Cardiac muscle cell (in vitro differentiated cells and primary cell): ENCODE measurements at places on chromosomes 4 and X. TPM values are rescaled to one million over a fixed set of nuclear protein-coding genes. Genes with fewer than 3 reads are reported as not detected.

The UBA6 gene
- total RNA-seq: 40.6 and 75.2 TPM in 2 replicates

The PFKFB1 gene
- total RNA-seq: 0.33 and 0.99 TPM in 2 replicates

The RAB9A gene
- total RNA-seq: 33.7 and 34.8 TPM in 2 replicates

The RASL11B gene
- 37.5 and 50.0 TPM in 2 replicates for total RNA-seq

The POU4F2 gene
- total RNA-seq: 0.33 TPM in 1 of 2 replicates, not detected in the other

The NALF2 gene
- total RNA-seq: 0.30 and 0.32 TPM in 2 replicates

The TMSB15A gene
- 3.8 and 13.2 TPM in 2 replicates for total RNA-seq

The ESX1 gene
- total RNA-seq: not detected in 2 replicates

The TMPRSS11A gene
- not detected in 2 replicates for total RNA-seq

The ADAM29 gene
- total RNA-seq: not detected in 2 replicates

The RAB33B gene
- total RNA-seq: 6.6 and 8.8 TPM in 2 replicates
